ENCODE measurements at places on chromosomes 12 and 14.

DNA sequence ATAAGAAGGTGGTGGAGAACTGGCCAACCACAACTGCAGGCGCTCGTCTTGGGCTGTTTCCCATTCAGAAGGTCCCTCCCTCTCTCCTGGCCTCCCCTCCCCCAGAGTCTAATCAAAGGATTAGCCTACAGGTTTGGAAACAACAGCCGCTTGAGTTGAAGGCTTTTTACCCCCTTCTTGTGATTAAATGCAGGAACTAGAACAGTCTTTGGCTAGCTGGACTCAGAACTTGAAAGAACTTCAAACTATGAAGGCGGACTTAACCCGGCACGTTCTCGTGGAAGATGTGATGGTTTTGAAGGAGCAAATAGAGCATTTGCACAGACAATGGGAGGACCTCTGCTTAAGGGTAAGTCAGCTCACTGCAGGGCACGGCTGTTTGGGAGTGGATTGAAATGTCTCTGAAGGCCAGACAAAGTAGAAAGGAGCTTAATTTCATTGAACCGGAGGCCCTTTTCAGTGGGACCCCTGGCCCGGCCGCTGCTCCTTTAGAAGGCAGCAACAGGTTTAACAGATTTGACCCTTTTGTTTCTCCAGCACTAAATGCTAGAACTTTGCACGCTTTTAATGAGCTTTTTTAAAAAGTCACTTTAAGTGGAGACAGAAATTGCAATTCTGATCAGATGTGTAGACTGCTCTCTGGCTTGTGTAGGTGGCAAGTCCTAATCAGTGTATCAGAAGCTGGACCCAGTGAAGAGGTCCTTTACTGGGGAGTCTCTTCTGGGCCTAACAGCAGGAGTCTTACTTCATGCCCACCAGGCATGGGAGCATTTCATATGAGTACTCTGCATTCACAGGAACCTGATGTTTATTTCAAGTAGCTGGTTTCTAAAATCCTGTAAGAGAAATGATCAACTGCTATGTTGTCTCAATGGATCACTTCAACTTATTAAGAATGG is 107.7 kb downstream of the ESR2 start:
- no peak for DNase-seq

GRCh38 chr12:27772328-27773049 is 7.5 kb upstream of the KLHL42 start:
- no peak for DNase-seq

- DNase-seq, result no peak
Measured at GRCh38 chr14:105937253-105938054, 411.1 kb downstream of the TMEM121 start.

DNA sequence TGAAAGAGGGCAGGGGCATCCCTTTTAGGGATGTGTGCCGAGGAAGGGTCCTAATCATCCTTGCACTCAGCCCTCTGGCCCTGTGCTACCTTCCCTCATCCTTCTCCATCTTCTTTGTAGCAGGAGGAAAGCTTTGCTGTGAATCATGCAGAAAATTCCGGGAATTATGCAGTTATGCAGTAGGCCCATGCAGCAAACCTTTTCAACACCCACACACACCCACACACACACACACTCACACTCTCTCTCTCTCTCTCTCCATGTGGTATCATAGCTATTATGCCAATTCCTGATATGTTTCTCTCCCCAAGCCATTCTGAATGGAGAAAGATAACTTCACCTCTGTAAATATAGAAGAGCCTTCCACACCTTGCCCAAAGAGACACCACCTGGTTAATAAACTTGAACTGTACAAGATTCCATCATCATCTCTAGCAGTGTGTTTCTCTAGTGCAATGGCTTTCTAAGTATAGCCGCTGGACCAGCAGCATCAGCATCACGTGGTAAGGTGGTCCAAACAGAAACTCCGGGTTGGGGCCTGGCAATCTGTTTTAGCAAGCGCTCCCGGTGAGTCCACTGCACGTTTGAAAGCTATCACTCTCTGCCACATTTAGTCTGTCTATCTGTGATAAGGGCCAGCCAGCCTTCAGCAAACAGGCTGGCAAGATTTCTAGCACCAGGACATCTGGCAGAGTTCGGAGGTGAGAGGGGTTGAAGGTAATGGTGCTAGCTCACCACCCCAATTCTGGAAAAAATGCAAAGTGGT is 57.6 kb downstream of the MDM2 start:
- DNase-seq, result no peak

DNA sequence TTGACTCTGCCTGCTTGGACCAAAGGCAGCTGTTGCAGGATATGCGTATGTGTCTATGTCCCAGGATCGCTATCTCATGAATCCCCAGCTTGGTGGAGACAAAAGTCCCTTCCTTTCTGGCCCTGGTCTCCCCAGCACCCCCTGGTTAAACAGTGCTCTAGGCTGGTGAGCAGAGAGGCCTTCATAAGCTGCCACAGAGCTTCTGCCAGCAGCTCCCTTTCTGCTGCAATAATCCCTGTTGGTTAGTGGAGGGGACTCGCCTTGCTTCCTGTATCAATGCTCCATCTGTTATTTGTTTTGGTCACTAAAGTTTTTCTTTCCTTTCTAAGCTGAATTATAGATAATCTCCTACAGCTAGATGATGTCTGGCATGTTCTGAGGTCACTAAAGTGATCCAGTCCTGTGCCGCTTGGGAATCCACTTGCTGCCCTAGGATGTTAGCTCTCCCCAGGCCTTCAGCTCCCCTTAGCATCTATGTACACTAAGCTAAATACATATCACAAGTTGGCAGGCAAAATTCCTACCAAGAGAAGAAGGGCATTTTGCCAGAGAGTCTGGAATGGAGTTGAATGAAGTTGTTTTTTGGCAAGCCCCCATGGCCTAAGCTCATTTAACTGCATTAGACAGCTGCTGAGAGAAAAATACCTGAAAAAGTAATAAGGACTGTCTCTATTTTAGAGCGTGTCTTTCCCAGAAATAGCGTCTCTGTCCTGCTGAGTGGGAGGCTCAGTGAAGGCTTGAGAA is 47.8 kb downstream of the RDH12 start:
- no peak for DNase-seq

- no peak for DNase-seq
Measured at GRCh38 chr14:59679872-59680271, 103.3 kb upstream of the CCDC175 start.

GRCh38 chr14:58633831-58634230 is 3.9 kb upstream of the DACT1 start:
- no peak for DNase-seq

DNA sequence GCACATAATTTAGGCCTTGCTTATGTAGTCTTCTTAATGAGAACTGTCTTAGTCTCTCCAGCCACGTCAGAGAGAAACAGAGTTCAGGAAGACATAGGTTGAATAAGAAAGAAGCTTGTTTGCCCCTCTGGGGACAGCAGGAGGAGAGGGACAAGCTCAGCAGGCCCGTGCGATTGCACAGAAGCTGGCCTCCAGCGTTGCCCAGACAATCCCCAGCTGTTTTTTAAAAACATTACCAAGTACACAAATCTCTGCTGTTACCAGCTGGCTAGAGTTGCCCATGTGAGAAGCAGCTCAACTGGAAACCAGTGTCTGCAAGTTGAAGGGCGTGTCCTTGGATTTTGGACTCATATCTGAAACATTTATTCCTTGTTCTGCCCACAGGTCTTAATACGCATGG is 232.6 kb downstream of the EFCAB11 start:
- DNase-seq, result no peak

GRCh38 chr14:95217391-95217900 is 60.1 kb upstream of the DICER1 start:
- DNase-seq, result no peak

DNA sequence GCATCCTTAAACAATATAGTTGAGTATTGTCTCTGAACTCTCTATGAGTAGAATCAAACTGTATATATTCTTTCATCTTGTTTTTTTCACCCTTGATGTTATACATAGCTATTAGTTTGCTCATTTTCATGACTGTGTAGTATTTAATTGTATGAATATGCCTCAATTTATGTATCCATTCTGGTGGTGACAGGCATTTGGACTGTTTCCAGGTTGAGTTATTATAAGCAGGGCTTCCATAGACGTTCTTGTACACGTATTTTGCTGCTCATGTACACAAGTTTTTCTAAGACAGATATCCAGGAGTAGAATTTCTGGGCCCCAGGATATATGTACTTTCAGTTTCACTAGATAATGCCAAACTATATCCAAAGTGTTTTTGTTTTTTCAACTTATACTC is 211.4 kb downstream of the NTF3 start:
- no peak for DNase-seq

DNA sequence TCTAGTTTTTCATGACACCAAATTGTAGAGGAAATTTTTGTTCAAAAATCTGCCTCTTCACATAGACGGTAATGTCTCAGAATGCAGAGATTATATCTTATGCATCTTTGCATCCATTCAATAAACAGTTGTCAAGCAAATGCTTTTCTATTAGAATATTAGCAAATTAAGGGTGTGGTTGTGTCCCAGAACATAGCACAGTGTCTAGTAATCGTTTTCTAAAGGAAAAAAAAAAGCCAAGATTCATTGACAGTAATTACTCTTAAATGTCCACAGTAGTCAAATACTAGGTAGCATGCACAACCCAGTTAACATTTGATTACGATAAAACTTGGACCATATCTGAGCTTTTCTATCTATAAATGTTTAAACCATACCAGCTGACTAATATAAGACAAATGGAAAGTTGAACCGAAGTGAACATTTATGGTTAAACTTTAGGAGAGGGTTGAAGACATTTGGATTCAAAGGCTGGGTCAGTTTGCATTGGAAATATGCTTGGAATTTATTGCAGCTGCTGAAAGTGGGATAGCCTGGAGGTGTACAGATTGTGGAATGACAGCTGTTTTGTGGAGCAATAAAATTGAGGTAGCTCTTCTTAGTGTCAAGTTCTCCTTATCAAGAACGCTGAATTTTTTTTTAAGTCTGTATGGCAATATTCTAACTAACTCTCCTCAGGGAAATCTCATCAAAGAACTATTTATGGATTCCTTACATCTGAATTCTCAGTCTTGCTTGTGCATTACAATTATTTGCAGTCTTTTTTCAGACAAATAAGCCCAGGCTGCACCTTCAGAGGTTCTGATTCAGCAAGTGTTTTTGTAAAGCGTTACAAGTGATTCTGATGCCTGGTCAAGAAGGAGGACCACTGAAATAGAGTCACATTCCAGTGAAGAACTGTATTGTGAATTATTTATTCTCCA is 66.7 kb upstream of the ATP2B1 start:
- no peak for DNase-seq

- DNase-seq, result no peak
Measured at GRCh38 chr12:96670334-96670899, 181.0 kb downstream of the CFAP54 start.

DNA sequence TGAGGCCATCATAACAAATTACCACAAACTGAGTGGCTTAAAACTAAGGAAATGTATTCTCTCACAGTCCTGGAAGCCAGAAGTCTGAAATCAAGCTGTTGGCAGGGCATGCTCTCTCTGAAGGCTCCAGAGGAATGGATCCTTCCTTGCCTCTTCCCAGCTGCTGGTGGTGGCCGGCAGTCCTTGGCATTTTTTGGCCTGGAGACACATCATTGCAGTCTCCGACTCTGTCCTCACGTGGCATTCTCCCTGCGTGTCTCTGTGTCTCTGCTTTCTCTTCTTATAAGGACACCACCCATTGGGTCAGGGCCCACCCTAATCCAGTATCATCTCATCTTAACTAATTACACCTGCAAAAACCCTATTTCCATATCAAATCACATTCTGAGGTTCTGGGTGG is 206.1 kb downstream of the SLC41A2 start:
- DNase-seq, result no peak
